ENCODE measurements at places on chromosomes 1 and 21.

DNA sequence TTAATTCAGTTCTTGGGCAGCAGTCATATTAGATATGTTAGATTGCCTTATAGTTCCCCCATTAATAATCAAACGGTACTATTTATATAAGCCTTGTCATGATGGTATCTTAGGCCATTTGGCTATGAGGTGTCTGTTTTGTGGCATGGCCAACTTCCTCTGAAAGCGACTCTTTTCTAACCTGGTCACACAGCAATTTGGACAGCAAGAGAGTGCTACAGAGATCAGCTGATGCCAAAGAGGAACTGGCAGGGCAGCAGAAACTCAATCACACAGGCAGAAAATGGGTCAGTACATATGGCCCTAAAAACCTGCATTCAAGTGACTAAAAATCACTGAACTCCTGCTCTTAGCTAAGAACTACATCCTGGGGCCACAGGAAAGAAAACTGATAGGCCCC lies 13.4 kb upstream of the MUTYH start:
- DNase-seq: no peak

GRCh38 chr1:210907251-210907805 lies 226.6 kb downstream of the KCNH1 start:
- DNase-seq: no peak

DNA sequence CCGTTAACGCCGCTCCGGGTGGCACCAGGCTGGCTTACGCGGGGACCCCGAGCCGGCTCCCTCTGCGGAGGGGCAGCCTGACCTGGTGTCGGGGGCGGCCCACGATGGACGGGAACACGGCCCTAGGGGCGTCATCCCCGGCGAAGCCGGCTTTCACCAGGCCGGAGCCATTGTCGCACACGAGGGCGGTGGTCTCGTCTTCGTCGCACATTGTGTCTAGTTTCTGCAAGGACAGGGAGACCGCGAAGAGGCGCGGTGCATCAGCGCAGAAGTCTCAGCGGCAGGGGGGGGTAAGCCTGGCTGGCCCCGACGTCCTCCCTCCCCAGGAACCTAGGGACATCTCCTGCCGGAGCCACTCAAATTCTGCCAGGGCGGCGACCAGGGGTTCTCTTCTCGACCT lies 989 bp downstream of the ACTA1 start:
- no peak for DNase-seq

- DNase-seq: no peak
Observed at GRCh38 chr1:171495444-171495843, 10.1 kb downstream of the PRRC2C start.

DNA sequence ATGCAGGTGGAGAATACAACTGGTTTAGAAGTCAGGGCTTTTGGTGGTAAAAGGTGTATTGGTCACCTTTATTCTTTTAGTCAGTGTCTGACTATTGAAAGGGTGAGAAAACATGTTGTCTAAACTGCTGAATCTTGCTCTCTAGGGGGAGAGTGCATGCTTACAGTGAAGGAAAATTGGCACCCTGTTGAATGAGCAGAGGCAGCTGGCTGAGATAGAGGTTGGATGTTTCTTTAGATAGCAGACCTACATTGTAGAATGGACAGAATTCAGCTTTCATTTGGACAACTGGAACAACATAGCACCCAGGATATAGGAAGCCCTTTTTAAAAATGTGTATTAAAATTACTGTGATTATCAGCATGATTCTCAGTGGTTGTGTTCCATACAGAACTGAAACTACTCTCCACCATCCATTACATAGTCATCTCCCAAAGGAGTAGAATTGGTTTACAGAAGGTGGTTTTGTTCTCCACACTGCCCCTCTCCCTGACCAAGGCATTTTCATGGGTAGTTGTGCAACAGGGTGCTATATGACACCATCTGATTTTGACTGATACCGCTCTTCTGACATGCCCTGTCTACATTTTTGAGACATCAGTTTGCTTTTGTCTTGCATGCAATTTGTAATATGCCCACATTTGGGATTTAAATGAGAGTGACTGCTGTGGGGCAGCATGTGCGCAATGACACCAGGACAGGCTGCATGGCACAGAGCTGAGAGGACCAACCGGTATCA lies 16.2 kb downstream of the RHOU start:
- no peak for DNase-seq

GRCh38 chr1:229842302-229843255 lies 216.5 kb downstream of the URB2 start:
- DNase-seq: no peak

- DNase-seq: peak; percentile 85
Observed at GRCh38 chr1:165898837-165899236, 71.4 kb downstream of the UCK2 start.

DNA sequence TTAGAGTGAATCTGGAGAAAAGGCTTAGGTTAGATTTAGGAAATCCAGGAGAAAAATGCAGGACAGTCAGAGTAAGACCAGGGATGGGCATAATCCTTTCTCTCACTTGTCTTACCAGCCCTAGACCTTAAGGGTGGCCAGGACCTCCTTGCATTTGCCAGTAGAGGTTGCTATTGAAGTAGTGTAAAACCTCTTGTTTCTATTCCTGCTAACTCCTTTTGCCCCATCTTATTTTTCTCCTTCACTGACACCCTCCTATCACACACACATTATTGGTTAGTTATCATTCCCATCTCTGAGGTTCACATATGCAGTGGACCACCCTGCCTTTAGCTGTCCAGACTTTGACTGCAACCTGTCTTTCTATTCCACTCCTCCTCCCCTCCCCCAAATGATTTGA lies 75.0 kb upstream of the MACF1 start:
- no peak for DNase-seq

GRCh38 chr1:23100074-23100748 lies 68.4 kb downstream of the LUZP1 start:
- DNase-seq: peak; percentile 81

DNA sequence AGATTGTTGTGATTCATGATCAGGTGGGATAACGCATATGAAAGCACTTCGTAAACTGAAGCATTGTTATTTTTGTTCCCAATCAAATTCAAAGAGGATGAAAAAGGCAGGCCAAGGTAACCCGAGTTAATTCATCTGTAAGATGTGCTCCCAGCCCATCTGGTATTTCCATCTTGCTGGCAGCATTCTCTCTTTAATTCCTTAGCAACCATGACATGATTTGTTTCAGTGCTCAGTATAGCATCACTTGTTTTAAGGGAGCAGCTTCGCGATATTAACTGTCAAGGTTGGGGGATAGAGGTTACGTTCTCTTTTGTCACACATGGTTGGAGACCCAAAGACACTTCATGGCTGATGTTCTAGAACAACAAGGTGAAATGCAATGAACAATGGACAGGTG lies 6.4 kb downstream of the TSPAN2 start:
- no peak for DNase-seq

GRCh38 chr21:45089964-45090363 lies 15.6 kb downstream of the ADARB1 start:
- no peak for DNase-seq

GRCh38 chr1:95653618-95654017 lies 419.6 kb downstream of the RWDD3 start:
- DNase-seq: no peak

DNA sequence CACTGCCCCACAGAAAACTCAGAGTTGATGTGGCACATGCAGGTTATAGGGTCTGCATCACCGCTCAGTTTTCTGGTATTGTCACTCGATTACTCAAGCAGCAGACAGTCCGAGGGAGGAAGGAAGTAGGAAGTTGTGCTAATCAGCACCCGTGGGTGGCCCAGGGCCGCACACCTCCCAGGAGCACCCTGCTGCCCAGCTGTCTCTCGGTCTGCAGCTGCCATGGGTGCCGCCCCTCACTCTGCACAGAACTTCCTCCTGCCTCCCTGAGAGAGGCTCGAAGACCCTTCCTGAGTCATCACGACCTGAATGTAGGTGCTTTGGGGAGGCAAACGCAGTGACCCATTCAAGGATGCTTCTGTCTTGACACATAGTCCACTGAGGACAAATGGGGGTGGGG lies 4.2 kb upstream of the TFF3 start:
- no peak for DNase-seq

DNA sequence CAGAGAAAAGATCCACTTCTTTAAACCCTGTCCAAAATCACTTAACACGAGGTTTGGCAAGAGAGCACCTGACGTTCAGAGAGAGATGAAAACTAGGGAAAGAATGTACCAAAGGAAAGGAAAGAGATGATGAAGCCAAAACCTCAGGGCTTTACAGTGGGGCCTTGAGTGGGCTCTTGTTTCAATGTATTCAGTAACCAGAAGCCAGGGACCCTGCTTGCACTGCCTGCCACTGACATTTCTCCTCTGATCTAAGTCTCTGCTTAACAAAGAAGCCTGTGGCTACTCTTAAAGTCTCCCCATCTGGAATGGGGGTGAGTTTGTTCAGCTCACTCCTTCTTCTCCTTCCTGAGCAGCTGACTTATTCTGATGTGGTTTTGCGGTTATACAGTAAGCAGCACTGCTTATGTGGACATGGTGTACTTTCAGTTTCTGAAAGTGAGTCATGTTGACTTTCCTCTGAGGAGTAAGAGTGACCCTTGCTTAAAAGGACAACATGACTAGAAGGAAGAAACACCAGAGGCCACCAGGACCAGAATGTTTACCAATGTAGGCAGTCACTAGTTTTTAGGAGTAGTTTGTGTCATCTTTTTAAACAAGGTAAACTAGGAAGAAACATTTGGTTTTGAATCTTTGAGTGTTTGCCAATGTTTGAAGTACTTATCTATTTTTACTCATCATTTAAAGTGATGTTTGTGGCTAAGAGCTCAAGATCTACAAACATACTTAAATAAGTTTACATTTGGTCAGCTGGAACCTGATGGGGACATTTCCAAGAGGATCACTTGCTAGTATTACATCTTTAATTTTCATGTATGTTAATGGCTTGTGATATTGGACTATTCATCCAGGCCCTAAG lies 87.4 kb downstream of the FASLG start:
- peak; percentile 78 for DNase-seq

DNA sequence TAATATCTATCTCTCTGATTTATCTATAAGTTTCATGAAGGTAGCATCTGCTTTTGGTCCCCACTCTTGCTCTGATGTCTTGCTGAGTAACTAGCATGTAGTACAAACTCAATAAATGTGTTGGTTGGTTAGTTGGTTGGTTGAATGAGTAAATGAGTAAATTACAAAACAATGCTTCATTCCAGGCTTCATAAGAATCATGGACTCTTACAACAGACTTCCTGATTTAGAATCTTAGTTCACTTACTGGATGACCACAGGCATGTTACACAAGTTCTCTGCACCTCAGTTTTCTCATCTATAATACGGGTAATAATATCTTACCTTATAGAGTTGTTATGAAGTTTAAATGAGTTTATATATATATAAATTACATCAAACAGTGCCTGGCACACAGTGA lies 98.6 kb downstream of the ZNF281 start:
- DNase-seq: no peak

GRCh38 chr1:15244813-15245212 lies 2.2 kb upstream of the FHAD1 start:
- DNase-seq: no peak

GRCh38 chr1:1892079-1892762 lies 1.3 kb upstream of the GNB1 start:
- DNase-seq: no peak

DNA sequence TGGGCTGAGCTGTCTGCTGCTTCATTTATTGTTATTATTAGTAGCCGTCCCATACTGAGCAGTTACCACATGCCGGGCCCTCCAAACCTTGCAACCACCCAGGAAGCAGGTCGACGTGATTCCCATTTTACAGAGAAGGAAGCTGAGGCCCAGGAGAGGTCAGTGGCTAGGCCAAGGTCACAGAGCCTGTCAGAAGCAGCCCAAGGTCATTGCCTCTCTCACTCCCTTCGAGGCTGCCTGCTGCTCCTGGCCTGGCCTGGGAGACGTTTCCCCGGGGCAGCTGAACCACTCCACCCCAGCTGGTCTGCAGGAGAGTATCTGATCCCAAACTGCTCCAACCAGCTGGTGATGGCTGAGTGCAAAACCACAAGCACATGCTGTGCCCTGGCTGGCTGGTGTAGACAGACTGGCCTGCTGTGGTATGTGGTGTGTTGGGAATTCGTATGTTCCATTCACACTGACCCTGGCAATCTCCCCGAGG lies 6.5 kb downstream of the PADI4 start:
- no peak for DNase-seq

GRCh38 chr1:203126866-203127665 lies 460 bp upstream of the ADORA1 start:
- no peak for DNase-seq

DNA sequence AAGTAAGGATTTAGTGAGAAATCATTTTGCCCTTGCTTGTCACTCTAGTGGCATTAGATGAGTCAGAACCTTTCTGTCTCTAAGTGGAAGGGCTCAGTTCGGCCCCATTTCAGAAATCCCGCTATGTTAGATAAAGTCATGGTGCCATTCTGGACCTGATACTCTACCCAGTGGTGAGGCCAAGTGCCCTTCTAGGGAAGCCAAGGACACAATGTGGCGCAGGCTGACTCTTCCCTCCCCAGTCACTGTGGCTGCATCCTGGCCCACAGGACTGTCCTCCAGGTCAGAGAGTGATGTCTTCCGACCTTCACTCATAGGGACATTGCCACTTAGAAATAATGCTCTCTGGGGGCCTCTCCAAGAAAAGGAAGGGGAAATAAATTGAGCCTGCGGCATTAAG lies 48.3 kb upstream of the MTR start:
- no peak for DNase-seq

GRCh38 chr1:15966081-15966955 lies 9.6 kb downstream of the ZBTB17 start:
- no peak for DNase-seq

GRCh38 chr1:62057641-62058290 lies 136.9 kb upstream of the L1TD1 start:
- DNase-seq: no peak

DNA sequence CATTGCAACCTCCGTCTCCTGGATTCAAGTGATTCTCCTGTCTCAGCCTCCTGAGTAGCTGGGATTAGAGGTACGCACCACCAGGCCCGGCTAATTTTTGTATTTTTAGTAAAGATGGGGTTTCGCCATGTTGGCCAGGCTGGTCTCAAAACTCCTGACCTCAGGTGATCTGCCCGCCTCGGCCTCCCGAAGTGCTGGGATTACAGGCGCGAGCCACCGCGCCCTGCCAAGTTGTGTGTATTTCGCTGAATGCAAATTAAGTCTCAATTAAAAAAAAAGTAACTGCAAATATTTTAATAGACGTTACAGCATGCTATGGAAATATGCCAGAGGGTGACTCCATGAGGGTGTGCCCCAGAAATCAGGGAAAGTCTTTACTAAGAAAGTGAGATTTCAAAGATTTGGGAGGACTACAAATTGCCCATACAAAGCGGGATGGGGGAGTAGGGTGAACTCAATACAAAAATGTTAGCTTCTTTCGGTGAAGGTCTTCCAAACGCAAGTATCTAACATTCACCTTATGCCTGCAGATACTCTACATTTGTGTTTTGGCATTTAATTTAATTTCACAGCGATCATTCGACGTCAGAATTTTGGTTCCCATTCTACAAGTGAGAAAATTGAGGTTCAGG lies 85.6 kb downstream of the NKAIN1 start:
- no peak for DNase-seq

GRCh38 chr1:212968368-212968863 lies 18.1 kb downstream of the VASH2 start:
- DNase-seq: no peak

- DNase-seq: no peak
Observed at GRCh38 chr1:23441446-23442148, 17.0 kb upstream of the TCEA3 start.

GRCh38 chr1:54996359-54996868 lies 2.3 kb upstream of the BSND start:
- DNase-seq: peak; percentile 91

- DNase-seq: no peak
Observed at GRCh38 chr1:143721024-143721373, 250.8 kb downstream of the FAM72C start.

GRCh38 chr1:248821641-248822040 lies 4.1 kb downstream of the SH3BP5L start:
- DNase-seq: no peak

GRCh38 chr1:113282008-113282892 lies 108.1 kb upstream of the MAGI3 start:
- no peak for DNase-seq
